NCI-H1092 (cell line): ENCODE measurements at places on chromosomes 1 and 21.

GRCh38 chr1:154467434-154468102 lies 34.5 kb upstream of the TDRD10 start:
- no peak for DNase-seq

GRCh38 chr1:116488071-116488470 lies 82.8 kb downstream of the CD58 start:
- no peak for DNase-seq

DNA sequence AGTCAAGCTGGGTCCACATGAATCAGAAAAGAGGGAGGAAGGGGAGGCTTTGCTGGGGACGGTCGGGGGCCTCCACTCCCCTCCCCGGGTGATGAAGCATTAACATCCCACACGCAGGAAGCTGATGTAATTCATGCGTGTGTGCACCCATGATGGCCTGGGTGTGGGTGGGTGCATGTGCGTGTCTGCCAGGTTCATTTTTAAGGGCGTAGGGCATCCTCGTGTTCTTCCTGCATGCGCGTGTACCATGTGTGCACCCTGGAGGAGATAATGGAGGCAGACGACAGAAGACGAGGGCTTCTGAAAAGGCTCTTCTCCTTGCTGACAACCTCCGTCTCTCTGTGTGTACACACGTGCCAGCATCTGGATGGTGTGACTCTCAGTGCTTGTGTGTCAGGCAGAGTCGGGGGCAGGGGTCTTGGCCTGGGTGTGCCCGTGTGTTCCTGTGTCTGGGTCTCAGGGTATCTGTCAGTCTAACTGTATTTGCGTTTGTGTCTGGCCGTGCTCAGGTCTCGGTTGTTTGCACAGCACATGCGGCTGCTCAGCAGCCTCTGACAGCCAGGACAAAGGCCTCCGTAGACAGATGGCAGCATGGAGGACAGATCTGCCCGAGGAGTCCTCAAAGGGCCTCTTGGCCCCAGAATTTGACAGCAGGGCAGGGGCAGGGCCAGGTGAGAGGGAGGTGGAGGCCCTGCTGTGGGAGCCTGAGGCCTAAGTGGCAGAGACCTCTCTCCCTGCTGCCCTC lies 2.4 kb downstream of the RAP1GAP start:
- DNase-seq, result peak; percentile 59

- DNase-seq, result no peak
These were observed 422.2 kb upstream of the DEPDC1 start for GRCh38 chr1:68919075-68919474.

- no peak for DNase-seq
These were observed 580 bp upstream of the BLACAT1 start for GRCh38 chr1:205456383-205456867.

GRCh38 chr1:54800899-54801759 lies at the start of gene TTC22:
Gene TTC22 (minus strand): TSS chr1:54801323. CDS start chr1:54801163, 160 bp downstream.
- no peak for DNase-seq

GRCh38 chr1:166700696-166701095 lies 138.6 kb upstream of the POGK start:
- no peak for DNase-seq

- DNase-seq, result no peak
These were observed 42.1 kb downstream of the NRIP1 start for GRCh38 chr21:15022608-15023261.

DNA sequence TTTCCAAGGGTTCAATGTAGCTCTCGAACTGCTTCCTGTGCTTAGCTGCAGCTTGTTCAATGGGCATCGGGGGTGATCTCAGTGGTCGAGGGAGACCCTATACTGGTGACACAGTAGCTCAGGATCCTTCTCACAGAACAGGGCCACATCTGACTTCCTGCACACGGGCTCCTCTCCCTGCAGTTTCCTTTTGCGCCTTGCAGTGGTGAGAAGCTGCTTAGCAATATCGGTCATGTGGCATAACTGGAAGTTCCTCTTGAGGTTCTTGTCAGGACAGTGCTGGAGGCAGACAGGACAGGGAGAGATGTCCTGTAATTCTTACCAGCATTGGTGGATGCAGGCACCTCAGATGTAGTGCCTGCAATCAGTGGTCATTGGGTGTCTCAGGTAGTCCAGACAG lies 140.5 kb upstream of the MAP1LC3C start:
- DNase-seq, result no peak

GRCh38 chr1:234683861-234684632 lies 74.1 kb upstream of the IRF2BP2 start:
- no peak for DNase-seq

- no peak for DNase-seq
These were observed 839 bp upstream of the ACBD3 start for GRCh38 chr1:226187380-226187779.

- DNase-seq, result no peak
These were observed 19.5 kb downstream of the PDE9A start for GRCh38 chr21:42672699-42673458.

- no peak for DNase-seq
These were observed 18.4 kb upstream of the PLEKHG5 start for GRCh38 chr1:6509919-6510291.

GRCh38 chr1:79531790-79532189 lies 525.3 kb upstream of the ADGRL4 start:
- no peak for DNase-seq

GRCh38 chr1:185155600-185156287 lies 1.0 kb downstream of the TRMT1L start:
- no peak for DNase-seq

- DNase-seq, result no peak
These were observed 20.6 kb downstream of the CEP104 start for GRCh38 chr1:3836421-3836820.

DNA sequence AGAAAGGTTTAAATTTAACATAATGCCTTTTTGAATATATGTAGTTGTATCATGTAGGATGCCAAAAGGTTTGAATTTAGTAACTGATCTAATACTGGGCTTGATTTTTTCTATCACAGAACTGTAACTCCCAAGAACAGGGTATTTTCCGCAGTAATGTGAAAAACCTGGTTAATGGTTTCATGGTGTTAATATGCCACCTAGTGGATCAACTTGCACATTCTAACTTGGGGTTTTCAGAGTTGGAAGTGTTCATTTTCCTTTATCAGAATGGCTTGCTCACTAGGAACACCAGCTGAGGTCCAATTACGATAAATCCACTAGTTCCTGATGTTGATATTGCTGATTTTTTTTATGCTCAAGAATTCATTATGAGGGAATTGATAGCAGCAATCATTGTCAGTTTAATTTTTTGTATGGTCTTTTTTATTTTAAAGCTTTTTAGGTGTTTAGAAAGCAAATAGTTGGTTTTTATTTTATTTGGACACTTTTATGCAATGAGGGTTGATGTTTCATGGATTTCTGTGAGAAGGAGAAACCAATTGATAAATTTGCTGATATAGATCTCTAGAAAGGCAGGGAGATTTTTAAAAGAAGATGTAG lies 157.2 kb downstream of the PLA2G4A start:
- peak; percentile 43 for DNase-seq

GRCh38 chr1:111364690-111365089 lies 62.8 kb downstream of the OVGP1 start:
- DNase-seq, result no peak

- DNase-seq, result no peak
These were observed 56.8 kb downstream of the ATP5PO start for GRCh38 chr21:33858667-33859372.

DNA sequence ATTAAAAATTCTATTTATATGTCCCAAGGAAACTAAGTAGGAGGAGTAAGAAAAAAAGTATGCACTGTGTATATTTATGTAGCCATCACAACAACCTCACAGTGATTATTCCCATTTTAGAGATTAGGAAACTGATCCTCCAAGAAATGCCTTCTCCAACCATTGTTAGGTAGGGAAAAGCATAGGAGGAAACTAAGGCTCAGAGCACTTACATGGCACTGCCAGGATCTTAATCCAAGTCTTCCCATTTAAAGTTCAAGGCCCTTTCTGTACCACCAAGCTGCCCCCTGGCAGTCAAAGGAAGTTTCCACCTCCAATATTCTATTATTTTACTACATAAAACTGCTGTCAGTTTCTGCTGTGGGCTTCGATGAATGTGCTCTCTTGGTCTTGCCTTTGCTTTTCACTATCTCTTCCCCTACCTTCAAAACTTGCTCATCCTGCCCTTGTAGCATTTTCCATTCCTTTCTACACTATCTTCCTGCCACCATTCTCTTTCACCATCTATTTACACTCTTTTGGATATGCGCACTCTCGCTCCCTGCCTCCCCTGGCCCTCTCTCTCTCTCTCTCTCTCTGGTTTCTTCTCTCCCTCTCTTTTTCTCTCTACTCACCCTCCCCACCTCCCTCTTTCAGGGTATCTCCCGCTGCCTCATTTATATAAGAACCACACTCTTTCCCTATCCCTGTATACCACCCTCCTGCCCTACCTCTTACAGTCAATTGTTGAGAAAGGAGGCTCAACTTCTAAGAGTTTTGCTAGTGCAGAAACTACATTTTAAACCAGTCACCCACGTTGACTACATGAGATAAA lies 34.0 kb downstream of the PUM1 start:
- DNase-seq, result no peak

GRCh38 chr1:107162745-107163144 lies 21.9 kb downstream of the NTNG1 start:
- no peak for DNase-seq

DNA sequence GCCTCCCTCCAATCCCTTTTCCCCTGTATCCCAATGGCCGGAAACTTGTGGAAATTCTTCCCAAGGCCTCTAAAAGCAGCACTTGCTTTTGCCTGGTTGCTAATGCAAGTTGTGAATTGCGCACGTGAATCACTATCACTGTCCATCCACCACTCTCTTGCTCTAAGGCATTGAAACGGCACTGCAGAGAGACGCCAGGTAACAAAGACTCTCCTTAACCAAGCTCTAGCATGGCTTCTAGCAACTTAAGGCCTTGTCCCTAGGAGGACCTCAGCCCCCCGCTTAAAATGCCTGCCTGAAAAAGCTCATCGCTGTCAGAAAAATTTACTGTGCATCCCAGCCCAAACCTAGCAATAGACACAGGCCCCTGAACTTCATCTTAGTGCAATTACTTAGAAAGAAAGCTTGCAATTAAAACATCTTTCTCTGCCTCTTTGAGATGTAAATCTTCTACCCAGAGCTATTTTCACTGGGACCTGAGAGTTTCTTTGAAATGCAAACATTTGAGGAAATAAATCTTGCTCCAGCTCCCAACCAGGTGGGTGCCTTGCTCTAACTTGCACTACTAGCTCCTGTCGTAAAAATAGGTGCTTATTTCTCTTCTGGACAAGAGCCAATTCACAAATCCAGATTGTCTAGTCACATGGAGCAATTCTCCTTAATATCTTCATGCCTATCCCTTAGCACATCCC lies 32.9 kb upstream of the ITLN2 start:
- no peak for DNase-seq

DNA sequence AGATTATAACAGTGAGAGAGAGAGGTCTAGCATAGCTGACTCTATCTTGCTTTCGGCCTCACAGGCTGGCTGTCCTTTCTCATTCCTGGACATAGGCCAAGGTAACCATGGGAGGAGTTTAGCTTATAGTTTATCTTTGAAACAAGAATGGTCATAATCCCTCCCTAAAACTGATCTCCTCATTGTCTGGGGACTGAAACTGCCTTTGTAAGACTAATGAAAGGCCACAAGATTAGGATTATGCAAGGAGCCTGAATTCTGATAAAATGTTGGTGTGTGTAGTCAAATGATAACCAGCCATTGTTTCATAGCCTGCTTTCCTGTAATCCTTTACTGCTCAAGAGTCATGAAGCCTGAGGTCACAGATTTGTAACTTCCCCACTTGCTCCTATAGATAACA lies 131.9 kb upstream of the LYPLAL1 start:
- DNase-seq, result no peak

GRCh38 chr1:93531193-93531592 lies 83.3 kb downstream of the FNBP1L start:
- DNase-seq, result no peak

DNA sequence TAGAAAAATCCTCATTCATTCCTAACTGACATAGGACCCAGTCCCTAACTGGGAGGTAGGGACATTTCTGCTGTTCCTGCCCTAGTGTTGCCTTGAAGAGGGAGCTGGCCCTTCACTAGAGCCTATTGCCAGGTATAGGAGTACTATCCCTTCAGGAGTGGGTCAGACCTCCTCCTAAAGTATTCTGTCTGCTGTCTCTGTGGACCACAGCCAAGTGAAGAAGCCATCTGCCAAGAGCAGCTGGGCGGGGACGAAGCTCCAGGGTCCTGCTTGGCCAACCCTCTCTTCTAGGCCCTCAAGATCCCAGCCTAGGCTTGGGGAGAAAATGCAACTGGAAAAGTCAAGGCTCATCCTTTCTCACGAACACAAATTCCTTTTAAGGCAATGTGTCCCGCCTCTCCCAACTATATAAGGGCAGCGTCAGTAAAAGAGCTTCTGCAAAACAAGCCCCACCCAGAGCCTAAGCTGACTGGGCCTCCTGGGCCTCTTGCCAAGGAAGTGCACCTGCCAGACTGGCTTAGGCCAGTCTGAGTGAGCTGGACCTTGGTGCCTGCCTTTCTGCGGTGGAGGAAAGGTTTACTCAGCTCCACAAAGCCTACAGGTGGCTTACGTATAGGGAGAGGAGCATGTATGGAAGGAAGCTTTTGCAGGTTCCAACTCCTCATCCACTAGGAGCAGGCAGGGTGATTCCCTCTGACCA lies 638 bp upstream of the TUFT1 start:
- DNase-seq, result peak; percentile 97

DNA sequence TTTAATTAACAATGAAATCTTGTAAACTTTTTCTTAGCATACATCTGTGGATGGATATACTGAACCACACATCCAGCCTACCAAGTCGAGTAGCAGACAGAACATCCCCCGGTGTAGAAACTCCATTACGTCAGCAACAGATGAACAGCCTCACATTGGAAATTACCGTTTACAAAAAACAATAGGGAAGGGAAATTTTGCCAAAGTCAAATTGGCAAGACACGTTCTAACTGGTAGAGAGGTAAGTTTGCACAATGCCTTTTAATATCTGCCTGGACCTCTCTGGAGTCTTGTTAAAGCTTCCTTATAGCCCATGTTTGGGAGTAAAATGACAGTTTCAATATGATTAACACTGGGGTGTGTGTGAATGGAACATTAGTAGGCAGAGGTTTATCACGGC lies 51.4 kb downstream of the MARK1 start:
- DNase-seq, result no peak

DNA sequence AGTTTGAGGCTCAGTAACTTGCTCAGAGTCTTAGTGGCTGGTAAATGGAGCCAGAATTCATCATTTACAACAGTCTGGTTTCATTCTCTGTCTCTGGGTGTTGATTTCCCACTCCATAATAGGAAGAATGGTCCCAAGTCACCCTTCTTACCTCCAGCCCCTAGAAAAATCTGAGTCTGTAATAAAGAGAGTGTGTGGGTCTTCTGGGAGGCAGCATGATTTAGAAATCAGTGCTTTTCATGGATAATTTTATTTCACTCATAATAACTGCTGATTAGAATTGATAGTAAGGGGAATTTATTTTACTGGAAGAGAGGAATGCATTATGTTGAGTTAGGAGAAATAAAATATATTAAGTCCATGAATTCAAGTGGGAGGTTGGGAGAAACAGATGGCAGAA lies 2.1 kb downstream of the PLA2G2D start:
- no peak for DNase-seq

DNA sequence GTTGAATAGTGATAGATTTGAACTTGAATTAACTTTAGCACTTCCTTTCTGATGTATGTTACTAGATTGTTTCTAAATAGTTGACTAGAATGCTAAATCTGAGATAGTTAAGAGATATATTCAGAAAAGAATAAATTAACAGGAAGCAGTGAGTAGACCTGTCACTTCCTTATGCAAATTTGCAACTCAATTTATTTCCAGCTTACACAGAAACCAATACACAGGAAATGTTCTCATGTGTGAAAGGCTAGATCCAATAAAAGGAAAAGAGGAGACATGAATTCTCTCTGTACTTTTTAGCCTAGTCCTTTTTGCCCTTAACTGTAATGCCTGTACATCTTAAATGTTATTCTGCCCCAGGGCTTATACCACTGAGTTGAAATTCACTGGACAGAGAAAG lies 522.3 kb downstream of the COL11A1 start:
- DNase-seq, result no peak
